ENCODE measurements at places on chromosomes 4 and X. TPM values are rescaled to one million over a fixed set of nuclear protein-coding genes. Genes with fewer than 3 reads are reported as not detected.
A peak's percentile ranks its signal among the peaks of the same experiment; 100 is the strongest.

DNA sequence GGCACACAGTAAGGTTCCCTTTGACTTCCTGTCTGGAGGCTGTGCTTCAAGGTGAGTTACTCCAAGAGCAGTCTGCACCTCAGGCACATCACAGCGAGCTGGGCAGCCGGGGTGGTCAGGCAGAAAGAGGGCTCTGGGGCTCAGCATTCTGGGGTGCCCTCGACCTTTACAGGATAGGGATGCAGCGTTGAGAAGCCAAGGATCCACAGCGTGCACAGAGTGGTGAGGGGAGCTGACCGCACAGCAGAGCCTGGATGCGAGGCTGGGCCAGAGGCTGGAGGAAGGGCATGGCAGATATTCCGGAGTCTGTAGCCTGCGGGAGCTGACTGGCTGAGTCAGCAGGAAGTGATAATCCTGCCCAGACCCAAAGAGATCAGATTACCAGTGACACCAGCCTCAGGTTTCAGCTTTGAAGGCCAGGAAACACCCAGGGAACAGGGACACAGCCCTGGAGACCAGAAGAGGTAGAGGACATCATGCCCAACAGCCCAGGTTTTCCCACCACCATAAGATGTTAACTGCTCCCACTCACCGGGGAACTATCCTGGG is 38.4 kb upstream of the PDLIM3 start:
- H3K36me3 ChIP-seq: no peaks in the 10 kb centered on the region
- DNase-seq: peak; percentile 87
- no peak overlapping the region for H3K27ac ChIP-seq
- H3K27me3 ChIP-seq: no peaks in the 10 kb centered on the region
- no peak overlapping the region for H3K4me3 ChIP-seq

DNA sequence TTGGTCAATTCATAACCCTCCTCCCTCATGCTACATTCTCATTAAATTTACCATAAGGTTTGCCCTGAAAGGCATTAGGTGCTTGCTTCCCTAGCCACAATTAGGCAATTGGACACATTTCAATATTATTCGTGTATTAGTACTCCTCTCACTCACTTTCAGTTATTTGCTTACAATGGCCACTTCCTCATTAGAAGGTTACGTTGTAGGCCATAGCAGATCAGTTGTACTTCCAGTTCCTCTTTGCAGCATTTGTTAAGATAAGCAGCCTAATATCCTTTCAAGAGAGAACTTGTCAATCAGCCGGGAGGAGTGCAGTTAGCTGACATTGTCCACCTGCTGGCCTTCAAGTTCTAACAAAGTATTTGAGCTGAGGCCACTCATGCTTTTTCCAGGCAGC is 1017.2 kb downstream of the PCDH7 start:
- no peak overlapping the region for H3K4me3 ChIP-seq
- no peaks in the 10 kb centered on the region for H3K36me3 ChIP-seq
- no peaks in the 10 kb centered on the region for H3K27me3 ChIP-seq
- H3K4me1 ChIP-seq: no peaks in the 10 kb centered on the region

- no peaks in the 10 kb centered on the region for H3K27me3 ChIP-seq
- H3K27ac ChIP-seq: no peak overlapping the region
- no peak for DNase-seq
- H3K4me1 ChIP-seq: no peaks in the 10 kb centered on the region
- H3K36me3 ChIP-seq: no peaks in the 10 kb centered on the region
- peak overlapping the region; percentile 83 for H3K4me3 ChIP-seq
Observed at GRCh38 chrX:3712870-3713224, 602 bp downstream of the PRKX start.

The FGD1 gene
- 22.3 TPM for total RNA-seq

DNA sequence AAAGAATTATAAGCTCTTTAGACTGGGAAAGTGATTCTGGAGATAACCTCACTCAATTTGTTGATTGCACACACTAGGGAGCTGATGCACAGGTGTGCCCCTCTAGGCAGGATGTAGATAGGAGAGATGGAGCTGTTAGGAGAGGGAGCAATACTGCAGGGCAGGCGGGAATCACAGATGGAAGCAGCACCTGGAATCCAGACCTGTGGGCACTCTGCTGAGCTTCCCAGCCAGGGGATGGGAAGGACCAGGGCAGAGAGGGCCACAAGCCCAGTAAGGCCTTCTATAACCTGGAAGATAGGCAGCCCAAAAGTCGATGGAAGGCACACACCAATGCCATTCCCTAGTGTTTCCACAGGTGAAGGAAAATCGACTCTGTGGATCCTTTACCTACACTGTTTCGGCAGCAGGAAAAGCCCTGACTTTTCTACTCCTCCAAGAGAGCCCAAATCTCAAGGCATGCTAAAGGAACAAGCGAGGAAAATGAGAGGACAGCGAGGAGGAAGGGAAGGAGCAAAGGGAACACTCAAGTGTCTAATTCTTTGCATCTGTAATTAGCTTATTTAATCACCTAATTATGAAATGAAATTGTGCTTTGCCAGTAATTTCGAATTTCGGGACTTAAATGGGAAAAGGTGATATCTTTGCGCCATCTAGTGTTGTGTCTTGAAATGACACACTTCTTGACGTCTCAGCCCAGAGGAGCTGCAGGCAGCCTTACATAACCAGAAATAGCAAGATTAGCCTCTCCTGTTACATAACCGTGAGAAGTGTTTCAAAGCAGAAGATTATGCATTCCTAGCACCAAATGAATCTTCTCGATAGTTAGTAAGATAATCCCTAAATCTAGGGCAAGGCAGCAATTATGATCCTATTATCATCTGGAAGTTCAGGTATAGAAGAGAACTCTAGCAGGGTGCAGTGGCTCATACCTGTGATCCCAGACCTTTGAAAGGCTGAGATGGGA is 31.0 kb upstream of the TLR3 start:
- H3K4me1 ChIP-seq: no peaks in the 10 kb centered on the region
- no peak overlapping the region for H3K4me3 ChIP-seq
- H3K36me3 ChIP-seq: no peaks in the 10 kb centered on the region
- H3K27me3 ChIP-seq: no peaks in the 10 kb centered on the region
- DNase-seq: peak; percentile 71
- H3K27ac ChIP-seq: no peak overlapping the region

DNA sequence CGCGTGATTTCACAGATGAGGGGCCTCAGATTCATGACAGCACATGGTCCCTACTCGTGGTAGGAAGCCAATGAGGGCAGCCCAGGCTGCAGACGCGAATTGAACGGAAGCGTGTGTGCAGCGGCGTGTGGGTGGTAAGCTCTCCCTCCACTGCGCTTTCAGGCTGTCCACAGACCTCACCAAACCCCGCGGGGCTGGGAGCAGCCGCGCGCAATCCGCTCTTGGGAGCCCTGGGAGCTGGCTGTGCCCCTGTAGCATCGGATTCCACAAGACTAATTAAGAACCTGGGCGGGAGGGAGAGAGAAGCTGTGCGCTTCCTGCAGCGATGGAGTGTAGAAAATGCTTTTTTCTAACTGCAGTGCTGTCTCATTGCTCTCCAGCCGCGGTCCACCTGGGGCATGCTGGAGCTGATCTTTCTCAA is 134.9 kb downstream of the STOX2 start:
- no peaks in the 10 kb centered on the region for H3K36me3 ChIP-seq
- no peak overlapping the region for H3K27ac ChIP-seq
- DNase-seq: no peak
- H3K4me1 ChIP-seq: no peaks in the 10 kb centered on the region
- H3K27me3 ChIP-seq: no peaks in the 10 kb centered on the region

GRCh38 chrX:136318156-136318555 is 17.4 kb downstream of the ADGRG4 start:
- H3K27ac ChIP-seq: no peak overlapping the region
- no peaks in the 10 kb centered on the region for H3K27me3 ChIP-seq
- H3K4me1 ChIP-seq: no peaks in the 10 kb centered on the region
- H3K4me3 ChIP-seq: no peak overlapping the region

The ZMAT1 gene
- 9.0 TPM for total RNA-seq

DNA sequence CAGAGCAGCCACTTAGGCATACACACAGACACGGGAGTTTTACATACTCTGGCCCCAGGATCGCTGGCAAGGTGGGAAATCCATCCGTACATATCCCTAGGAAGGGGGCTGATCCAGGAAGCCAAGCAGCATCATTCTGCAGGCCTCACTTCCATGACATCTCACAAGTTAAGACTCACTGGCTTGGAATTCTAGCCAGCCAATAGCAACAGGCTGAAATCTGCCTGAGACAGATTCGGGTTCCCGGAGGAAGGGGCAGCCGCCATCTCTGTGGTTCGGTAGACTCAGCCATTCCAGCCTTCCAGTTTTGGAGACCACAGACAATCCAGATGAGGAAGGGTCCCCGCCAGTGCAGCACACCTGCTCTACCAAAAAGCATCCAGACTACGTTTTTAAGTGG is 31.3 kb downstream of the SOWAHB start:
- no peaks in the 10 kb centered on the region for H3K36me3 ChIP-seq
- H3K27me3 ChIP-seq: no peaks in the 10 kb centered on the region
- DNase-seq: peak; percentile 48
- no peaks in the 10 kb centered on the region for H3K4me1 ChIP-seq
- H3K27ac ChIP-seq: no peak overlapping the region

DNA sequence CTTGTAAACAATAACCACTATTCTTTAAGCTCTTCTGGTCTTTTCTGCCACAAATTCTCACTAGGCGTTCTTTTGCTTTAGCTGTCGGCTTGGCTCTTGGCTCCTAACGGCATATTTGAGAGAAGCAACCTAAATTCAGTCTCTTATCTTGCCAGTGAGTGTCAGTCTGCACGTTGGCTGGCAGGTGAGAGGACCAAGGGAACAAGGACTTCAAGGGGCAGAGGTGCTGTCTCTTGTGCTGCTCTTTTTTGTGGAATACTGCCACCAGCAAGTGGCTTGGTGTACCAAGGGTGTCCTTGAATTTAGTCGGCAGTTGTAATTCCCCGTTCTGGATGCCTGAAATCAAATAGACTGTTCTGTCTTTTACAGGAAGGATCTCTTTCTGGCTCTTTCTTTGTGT is 77.8 kb upstream of the SLC4A4 start:
- no peaks in the 10 kb centered on the region for H3K4me1 ChIP-seq
- no peaks in the 10 kb centered on the region for H3K27me3 ChIP-seq
- no peak overlapping the region for H3K4me3 ChIP-seq

The MSANTD1 gene
- 1.2 TPM for total RNA-seq

- no peaks in the 10 kb centered on the region for H3K36me3 ChIP-seq
- no peak for DNase-seq
- no peak overlapping the region for H3K4me3 ChIP-seq
- H3K27me3 ChIP-seq: peaks cover 19% of the 10 kb centered on the region
Observed at GRCh38 chr4:152165846-152166245, 370.0 kb downstream of the FBXW7 start.

DNA sequence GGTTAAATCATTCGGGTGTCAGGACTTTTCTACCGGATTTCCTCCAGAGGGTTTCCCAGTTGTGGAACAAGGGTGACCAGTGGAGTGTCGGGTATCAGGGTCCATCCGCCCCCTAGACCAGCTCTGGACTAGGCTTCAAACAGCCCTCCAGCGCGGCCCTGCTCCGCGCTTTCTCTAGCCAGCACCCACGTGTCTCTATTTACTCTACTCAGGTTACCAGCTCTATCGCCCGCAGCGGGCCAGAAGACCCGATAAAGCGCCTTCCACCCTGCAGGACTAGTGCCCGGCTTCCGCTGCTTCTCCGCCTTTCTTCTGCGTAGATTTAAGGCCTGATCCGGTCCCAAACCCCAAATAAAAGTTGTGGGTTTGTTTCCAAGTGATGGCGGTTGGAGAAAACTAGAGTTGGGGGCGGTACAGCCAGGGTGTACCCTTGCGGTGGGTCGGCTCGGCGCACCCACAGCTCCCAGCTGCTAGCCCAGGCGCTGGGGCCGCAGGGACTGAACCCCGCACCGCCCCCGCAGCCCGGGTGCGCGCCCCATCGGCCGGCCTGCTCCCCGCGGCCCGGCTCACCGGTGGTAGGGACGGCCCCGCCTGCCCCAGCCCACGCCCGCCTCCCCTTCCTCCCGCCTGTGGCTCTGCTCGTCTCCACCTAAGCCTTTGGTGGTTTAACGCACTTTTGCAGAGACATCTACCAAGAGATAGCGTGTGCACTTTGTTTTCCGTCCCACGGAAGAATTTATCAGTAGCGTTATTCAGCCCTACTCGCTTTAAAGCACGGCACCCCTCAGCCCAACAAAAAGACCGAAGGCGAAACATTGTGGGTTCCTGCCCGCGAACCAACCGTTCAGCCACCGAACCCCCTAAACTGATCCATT is 2.1 kb downstream of the LEF1 start:
- H3K4me1 ChIP-seq: peaks cover 8% of the 10 kb centered on the region
- H3K27me3 ChIP-seq: peaks cover 97% of the 10 kb centered on the region
- no peaks in the 10 kb centered on the region for H3K36me3 ChIP-seq
- peak; percentile 90 for DNase-seq
- no peak overlapping the region for H3K27ac ChIP-seq

GRCh38 chr4:114606245-114606644 is 7.6 kb downstream of the UGT8 start:
- H3K4me1 ChIP-seq: no peaks in the 10 kb centered on the region
- H3K27me3 ChIP-seq: no peaks in the 10 kb centered on the region
- H3K36me3 ChIP-seq: no peaks in the 10 kb centered on the region
- no peak for DNase-seq
- H3K27ac ChIP-seq: no peak overlapping the region
- no peak overlapping the region for H3K4me3 ChIP-seq

The CXCL3 gene
- total RNA-seq: 2.9 TPM

GRCh38 chr4:182749667-182750167 is 167.5 kb downstream of the DCTD start:
- peaks cover 31% of the 10 kb centered on the region for H3K36me3 ChIP-seq
- DNase-seq: no peak
- no peak overlapping the region for H3K27ac ChIP-seq
- H3K27me3 ChIP-seq: no peaks in the 10 kb centered on the region

- DNase-seq: no peak
- no peak overlapping the region for H3K27ac ChIP-seq
- H3K36me3 ChIP-seq: no peaks in the 10 kb centered on the region
- H3K4me3 ChIP-seq: no peak overlapping the region
Observed at GRCh38 chr4:147809211-147809610, 77.3 kb downstream of the ARHGAP10 start.

The PAGE1 gene
- not detected for total RNA-seq

The NLRP2B gene
- not detected for total RNA-seq

DNA sequence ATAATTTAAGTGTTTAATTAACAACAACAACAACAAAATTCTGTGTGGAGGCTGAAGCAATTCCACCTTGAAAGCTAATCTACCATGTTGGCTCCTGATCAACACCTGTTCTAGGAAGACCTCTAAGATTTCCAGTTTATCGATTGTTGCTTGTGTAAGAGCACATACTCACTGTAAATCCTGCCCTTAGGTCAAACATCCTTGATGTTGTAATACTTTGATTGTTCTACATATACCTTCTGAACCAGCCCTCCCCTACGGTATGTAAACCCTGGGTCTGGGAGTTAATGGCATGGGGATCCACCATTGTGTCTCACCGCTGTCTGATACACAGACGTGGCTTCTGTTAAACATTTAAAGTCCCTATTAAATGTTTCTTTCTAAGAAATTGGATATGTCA is 73.2 kb downstream of the RASL11B start:
- DNase-seq: no peak
- no peak overlapping the region for H3K4me3 ChIP-seq
- H3K27me3 ChIP-seq: no peaks in the 10 kb centered on the region

DNA sequence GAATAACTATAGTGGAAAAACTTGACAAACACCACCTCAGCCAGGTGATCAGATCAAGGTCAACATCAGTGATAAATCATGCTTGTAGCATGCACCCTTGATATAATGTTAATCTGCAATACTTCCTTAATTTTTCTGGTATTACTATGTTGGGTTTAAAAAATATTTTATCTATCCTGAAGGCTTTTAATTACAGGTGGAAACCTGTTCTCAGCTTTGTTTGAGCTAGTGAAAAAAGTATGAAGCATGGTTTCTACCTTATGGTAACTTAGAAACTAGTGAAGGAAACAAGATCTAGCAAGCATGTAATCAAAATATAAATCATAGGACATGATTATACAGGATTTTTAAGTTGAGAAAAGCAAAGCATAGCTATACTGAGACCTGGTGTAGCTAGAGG is 26.6 kb downstream of the MAOA start:
- H3K27me3 ChIP-seq: no peaks in the 10 kb centered on the region
- no peaks in the 10 kb centered on the region for H3K4me1 ChIP-seq
- no peak for DNase-seq
- no peaks in the 10 kb centered on the region for H3K36me3 ChIP-seq
- no peak overlapping the region for H3K27ac ChIP-seq

The ERVMER34-1 gene
- 4.9 TPM for total RNA-seq

The GSPT2 gene
- total RNA-seq: 16.6 TPM
